Muscle of arm (tissue), 14 donors: ENCODE measurements at places on chromosomes 1 and 21. TPM values are rescaled to one million over a fixed set of nuclear protein-coding genes. Genes with fewer than 3 reads are reported as not detected.

Gene KCNK1
- polyA plus RNA-seq: 1.5 TPM

Gene SFPQ
- polyA plus RNA-seq: 219 TPM

Gene NHLH1
- polyA plus RNA-seq: not detected

Gene PRR9
- polyA plus RNA-seq: not detected

Gene LDLRAD1
- polyA plus RNA-seq: not detected

Gene DAB1
- 2.7 TPM for polyA plus RNA-seq

Gene DLGAP3
- polyA plus RNA-seq: 3.4 TPM
